Type B pancreatic cell (in vitro differentiated cells): ENCODE measurements at places on chromosomes 2 and 18. TPM values are rescaled to one million over a fixed set of nuclear protein-coding genes. Genes with fewer than 3 reads are reported as not detected.

Gene HRH4
- total RNA-seq: 0.24 TPM in 1 of 2 replicates, not detected in the other

Gene FAM228A
- total RNA-seq: not detected in 2 replicates

Gene CHMP1B
- total RNA-seq: 41.4 and 71.3 TPM in 2 replicates

Gene C18orf54
- total RNA-seq: 3.8 and 18.4 TPM in 2 replicates

Gene SMYD1
- total RNA-seq: 0.87 TPM in 1 of 2 replicates, not detected in the other

Gene DYNAP
- not detected in 2 replicates for total RNA-seq

Gene IL36RN
- total RNA-seq: 12.0 and 17.7 TPM in 2 replicates
